ENCODE measurements at places on chromosomes 5 and 9.

DNA sequence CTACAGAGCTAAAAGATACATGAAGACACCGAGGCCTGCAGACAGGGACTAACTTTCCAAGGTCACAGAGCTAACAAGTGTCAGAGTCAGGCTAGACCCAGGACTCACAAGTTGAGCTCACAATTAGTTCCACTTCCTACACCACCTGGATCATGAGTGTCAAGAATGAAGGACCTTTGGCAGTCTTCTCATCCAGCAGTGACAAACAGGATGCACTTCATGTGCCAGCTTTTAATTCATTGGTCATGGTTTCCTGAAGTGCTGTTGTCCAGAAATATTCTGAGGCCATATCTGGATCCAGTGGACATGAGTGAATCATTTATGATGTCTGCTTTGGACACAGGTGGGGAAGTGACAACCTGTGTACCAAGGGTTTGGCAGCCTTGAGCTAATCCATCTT is 77.4 kb downstream of the KCNIP1 start:
- DNase-seq: no peak

- DNase-seq: no peak
Measured at GRCh38 chr9:138082918-138083636, 205.5 kb downstream of the CACNA1B start.

DNA sequence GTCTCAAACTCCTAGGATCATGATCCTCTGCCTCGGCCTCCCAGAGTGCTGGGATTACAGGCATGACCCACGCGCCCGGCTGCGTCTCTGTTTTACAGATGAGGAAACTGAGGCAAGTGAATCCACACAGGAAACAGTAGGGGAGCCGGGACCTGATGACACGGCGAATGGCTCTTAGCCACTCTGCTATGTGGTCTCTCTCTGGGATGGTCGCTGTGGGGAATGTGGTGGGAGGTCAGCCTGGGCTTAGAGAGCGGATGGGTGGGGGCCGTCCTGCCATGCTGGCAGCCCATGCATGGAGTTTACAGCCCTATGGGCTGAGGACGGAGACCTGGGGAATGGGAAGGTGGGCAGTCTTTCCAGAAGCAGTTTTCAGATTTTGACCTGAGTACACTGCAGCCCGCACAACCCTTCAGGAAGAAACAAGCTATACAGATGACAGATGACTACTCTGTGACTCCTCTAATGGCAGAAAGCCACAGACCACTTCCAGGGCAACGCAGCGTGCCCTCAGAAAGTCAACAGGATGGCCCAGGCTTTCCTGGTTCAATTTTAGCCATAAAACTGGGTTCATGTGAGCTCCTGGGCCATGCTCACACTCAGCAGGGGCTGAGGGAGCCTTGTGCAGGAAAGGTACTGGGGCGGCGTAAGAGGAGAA is 136.1 kb upstream of the RAPGEF1 start:
- DNase-seq: no peak

GRCh38 chr9:91197232-91198181 is 164.2 kb downstream of the AUH start:
- DNase-seq: no peak

GRCh38 chr9:8430945-8431344 is 631.4 kb upstream of the DMAC1 start:
- DNase-seq: no peak

Measured in NCI-H524 (cell line).